Stimulated activated CD4-positive, alpha-beta T cell treated with anti-CD3 and anti-CD28 coated beads, Interleukin-15, amount 100 ng/mL, for 48 hours (primary cell): ENCODE measurements at places on chromosomes 3 and 15.

- no peak for DNase-seq
These were observed 19.6 kb upstream of the C15orf61 start for GRCh38 chr15:67501177-67501835.

DNA sequence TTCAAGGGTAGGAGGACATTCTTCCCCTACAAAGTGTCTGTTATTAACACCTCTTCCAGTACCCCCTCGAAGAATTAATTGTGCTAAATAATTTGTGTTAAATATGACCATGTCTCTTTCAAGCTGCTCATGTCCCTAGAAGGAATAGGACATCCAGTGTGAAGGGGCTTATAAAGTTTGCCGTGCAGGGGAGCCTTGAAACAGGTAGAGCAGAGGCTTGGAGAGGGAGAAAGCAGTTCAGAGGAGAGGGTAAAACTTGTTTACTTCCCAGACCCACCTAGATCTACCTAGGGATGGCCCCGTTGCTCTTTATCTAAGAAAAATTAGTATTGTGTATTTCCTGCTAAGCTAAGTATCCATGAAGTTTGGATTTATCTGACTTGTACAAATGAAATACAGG, 114.8 kb downstream of the CACNA2D3 start:
- DNase-seq = no peak

GRCh38 chr15:80590761-80591355, 104.3 kb upstream of the ABHD17C start:
- DNase-seq = no peak

DNA sequence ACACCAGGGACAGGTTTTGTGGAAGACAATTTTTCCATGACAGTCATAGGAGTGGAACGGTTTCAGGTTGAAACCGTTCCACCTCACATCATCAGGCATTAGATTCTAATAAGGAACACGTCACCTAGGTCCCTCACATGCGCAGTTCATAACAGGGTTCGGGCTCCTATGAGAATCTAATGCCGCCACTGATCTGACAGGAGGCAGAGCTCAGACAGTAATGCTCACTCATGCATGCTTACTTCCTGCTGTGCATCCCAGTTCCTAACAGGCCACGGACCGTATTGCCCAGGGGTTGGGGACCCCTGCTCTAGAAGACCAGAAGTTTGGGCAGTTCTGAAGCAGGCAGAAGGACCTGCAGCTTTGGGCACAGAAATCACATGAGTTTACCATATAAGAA, 61.5 kb downstream of the MYO1E start:
- DNase-seq = no peak

DNA sequence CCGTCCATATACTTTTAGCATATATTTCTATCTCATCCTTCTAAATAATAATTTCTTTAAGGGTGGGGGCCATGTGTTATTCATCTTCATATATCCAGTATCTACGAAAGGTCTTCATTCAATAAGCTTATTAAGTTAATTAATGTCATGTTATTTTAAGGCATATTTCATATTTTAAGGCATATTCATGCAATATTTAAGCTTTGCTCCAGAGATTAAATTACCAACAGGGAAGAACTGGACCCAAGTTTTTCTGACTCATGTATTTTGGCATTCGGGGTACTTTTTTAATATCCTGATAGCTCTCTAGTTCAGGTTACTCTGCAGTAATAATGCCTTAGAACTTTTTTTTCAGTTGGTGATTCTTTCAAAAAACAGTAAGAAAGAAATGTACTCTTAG, 27.4 kb downstream of the PHC3 start:
- DNase-seq = no peak

- DNase-seq = no peak
These were observed 6.3 kb upstream of the EOMES start for GRCh38 chr3:27728195-27729087.
